Testis (tissue), 5 donors: ENCODE measurements at places on chromosomes 1 and 21. TPM values are rescaled to one million over a fixed set of nuclear protein-coding genes. Genes with fewer than 3 reads are reported as not detected.
A peak's percentile ranks its signal among the peaks of the same experiment; 100 is the strongest.

DNA sequence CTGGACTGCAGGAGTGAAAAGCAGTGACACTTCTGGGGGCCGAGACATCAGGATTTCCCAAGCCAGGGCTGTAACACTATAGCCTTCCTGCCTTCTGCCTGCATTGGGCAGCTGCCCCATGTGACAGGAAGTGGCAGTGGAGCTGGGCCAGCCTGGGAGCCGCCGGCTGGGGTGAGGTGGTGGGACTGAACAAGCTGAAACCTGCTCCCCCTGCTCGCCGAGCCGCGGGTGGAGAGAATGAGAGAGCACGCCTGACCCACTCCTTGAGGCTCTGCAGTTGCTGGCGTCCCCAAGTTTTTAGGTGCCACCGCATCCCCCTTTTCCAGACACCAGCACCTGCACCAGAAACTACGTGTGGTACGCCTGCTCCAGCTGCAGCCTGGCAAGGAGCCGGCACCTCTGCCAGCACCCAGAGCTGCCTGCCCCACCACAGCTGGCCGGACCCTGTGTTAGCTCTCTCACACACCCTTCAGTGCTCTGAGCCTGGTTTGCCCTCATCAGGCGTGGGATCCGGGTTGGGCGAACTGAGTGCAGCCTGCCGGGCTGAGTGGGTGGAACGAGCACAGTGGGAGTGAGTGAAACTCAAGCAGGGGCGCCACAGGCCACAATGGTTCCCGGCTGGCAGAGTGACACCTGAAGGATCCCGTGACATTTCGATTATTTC is 119.4 kb downstream of the AKT3 start:
- H3K36me3 ChIP-seq = no peaks in the 10 kb centered on the region
- H3K4me1 ChIP-seq = peaks cover 7% of the 10 kb centered on the region
- H3K27me3 ChIP-seq = no peaks in the 10 kb centered on the region
- no peak overlapping the region for H3K4me3 ChIP-seq
- DNase-seq = no peak

- H3K27ac ChIP-seq = no peak overlapping the region
- no peak overlapping the region for H3K4me3 ChIP-seq
- H3K27me3 ChIP-seq = no peaks in the 10 kb centered on the region
- DNase-seq = no peak
- no peaks in the 10 kb centered on the region for H3K36me3 ChIP-seq
Observed at GRCh38 chr1:3500265-3500835, 45.9 kb downstream of the ARHGEF16 start.

DNA sequence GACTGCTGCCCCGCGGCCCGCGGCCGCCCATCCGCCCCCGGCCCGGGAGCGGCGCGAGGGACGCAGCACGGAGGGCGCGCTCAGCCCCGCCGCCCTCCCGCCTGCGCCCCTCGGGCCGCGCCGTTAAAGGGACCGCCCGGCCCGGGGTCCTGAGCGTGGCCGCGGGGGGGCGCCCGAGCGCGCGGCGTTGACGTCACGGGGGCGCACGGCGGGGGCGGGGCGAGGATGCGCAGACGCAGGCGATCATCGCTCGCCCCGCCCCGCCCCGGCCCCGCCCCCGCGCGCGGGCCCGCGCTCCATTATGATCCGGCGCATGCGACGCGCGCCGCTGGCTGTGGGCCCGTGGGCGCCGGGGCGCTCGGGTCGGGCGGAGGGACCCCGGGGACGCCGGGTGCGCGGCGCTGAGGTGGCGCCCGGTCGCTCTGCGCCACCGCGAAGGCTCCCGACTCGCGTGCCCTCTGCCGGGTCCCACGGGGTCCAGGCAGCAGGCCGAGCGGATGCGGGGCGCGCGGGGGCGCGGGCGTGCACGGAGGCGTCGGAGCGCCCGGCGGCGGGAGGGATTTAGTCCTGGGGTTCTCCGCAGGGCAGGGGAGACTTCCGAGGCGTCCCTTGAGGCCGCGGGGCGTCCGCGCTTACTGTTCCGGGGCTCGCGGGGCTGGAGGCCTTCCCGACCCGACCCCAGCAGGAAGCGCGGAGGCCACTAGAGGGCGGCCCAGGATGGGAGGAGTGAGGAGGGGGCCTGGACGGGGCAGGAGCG is at the start of gene DVL1:
TSS of gene DVL1 (minus strand) at position 163 of the 757 bp plus-strand sequence. CDS start 353 bp downstream, outside the sequence.
- H3K27ac ChIP-seq = peak within 1 kb of the TSS; percentile 66
- no peaks in the 10 kb centered on the region for H3K27me3 ChIP-seq
- peak within 1 kb of the TSS; percentile 67 for H3K4me3 ChIP-seq
- H3K36me3 ChIP-seq = no peaks in the 10 kb centered on the region
- peaks cover 64% of the 10 kb centered on the region for H3K4me1 ChIP-seq
- DNase-seq = peak; percentile 60

DNA sequence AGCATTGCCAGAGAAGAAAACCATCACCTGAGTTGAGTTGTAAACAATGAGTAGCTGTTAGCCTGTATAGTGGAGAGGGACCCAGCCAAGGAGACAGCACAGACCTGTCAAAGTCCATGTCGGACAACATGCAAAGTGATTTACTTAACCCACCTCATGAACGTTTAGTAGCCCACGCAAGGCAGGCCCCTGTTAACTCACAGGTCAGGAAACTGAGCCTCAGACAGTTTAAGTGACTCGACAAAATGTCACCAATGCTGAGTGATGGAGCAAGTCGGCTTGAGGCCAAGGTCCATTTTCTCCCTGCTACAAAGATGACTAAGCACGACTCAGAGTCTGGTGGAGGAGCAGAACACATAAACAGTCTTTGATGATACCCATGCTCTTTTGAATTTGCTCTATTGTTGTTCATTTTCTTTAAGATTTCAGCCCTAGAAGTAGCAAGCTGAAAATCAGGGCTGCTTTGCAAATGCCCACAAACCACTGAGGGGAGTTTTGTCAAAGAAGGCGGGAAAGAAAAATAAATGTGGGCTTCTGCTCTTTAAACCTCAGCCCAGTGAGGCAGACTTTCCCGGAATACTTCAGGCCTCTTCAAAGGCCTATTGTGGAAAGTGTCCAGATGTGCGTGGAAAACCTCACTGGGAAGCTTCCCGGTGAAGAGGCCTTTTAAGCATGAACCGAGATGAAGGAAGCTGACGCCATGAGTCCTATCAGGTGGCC is 83.8 kb upstream of the HOOK1 start:
- H3K36me3 ChIP-seq = no peaks in the 10 kb centered on the region
- peak overlapping the region; percentile 19 for H3K27ac ChIP-seq
- H3K27me3 ChIP-seq = no peaks in the 10 kb centered on the region

- no peaks in the 10 kb centered on the region for H3K27me3 ChIP-seq
- peaks cover 6% of the 10 kb centered on the region for H3K4me1 ChIP-seq
- DNase-seq = no peak
- no peak overlapping the region for H3K4me3 ChIP-seq
- no peak overlapping the region for H3K27ac ChIP-seq
Observed at GRCh38 chr1:223106856-223107255, 36.2 kb downstream of the TLR5 start.

MSH4 gene
- total RNA-seq = 5.5 TPM
